ENCODE measurements at places on chromosomes 6 and 20. TPM values are rescaled to one million over a fixed set of nuclear protein-coding genes. Genes with fewer than 3 reads are reported as not detected.

DNA sequence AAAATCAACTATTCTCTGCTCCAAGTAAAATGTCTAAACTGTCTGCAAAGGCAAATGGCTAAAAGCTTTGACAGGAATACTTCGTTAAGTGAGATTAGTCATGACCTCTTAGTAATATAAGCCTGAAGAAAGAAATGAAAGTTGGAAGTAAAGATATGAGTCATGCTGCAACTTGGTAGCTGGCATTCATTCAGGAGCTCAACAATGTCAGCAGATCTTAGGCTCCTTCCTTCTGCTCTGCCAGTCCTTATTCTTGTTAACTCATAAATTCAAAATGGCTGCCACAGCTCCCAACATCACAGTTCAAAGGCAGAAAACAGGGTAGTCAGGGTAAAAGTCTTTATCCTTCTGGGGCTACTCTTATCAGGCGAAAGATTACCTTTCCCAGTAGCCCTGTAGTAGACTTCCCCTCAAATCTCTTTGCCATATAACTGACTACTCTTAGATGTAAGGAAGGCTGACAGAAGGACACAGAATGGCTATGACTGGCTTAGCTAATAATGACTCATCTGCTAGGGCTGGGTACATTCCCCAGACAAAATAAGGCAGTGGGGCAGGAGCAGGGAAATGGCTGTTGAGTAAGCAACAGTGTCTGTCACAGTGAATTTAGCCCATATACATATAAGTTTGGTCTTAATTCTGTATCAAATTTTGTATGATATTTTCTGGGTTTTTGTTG lies 24.4 kb upstream of the C6orf62 start:
- DNase-seq = peak; percentile 98

- no peak for DNase-seq
Measured at GRCh38 chr20:37137547-37137946, 41.6 kb upstream of the RPN2 start.

DNA sequence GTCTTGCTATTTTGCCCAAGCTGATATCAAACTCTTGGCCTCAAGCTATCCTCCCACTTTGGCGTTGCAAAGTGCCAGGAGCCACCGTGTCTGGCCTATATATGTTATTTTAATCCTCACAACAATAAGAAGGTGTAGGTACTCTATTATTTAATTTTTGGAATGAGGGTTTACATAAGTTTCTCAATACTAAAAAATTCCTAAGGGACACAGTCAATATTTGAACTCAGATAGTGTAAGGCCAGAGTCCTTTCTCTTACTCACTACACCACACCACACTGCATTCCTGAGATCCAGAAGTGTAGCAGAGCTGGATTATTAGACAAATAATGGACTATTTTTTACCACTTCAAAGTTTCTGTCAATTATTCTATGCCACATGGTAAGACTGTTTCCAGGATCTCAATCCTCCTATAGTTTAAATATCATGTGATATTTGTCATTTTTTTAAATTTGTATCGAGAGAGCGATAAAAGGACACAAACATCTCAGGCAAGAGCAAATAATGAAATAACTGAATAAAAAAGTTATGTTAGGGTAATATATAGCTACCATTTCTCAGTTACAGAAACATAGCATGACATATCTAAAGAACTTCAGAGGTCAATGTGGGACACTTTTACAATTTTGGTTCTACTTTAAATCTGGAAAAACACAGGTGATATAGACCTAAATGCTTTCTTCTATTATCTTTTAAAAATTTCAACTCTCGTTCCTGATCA lies 162.2 kb upstream of the THEMIS start:
- DNase-seq = peak; percentile 50

- DNase-seq = no peak
Measured at GRCh38 chr6:156773935-156774852, 3.0 kb upstream of the ARID1B start.

GRCh38 chr20:35718972-35719635 lies 19.9 kb downstream of the ROMO1 start:
- no peak for DNase-seq

DNA sequence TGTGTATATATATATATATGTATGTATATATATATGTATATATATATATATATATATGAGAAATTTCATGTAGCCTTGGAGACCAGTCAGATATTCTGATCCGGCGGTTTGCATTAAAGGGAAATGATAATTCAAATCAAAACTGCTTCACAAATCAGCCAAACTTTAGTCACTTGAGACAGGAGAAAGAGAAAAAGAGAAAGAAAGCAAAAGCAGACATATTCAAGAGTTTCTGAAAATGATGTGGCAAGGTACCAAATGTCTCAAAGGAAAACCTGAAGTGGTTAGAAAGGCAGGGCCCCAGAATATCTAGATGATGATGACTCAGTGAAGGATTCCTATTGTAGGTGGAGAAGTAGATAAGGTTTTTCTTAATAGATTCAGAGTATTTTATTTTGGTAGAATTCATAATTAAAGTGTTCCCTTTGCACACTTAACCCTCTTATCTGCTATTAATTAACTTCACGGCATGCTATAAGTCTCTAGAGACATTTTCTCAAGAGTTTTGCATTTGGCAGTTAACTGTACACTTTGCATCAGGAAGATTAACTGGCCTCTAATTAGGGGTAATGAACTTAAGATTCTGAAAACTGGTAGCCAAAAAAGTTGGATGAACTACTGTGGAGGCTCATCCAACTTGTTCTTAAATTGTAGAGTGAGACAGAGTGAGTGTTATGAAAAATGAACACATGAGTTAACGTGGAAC lies 50.1 kb upstream of the ASF1A start:
- no peak for DNase-seq

- no peak for DNase-seq
Measured at GRCh38 chr20:31943052-31943471, 8.8 kb downstream of the PDRG1 start.

- peak; percentile 45 for DNase-seq
Measured at GRCh38 chr6:105492706-105493673, 90.1 kb upstream of the PREP start.

DNA sequence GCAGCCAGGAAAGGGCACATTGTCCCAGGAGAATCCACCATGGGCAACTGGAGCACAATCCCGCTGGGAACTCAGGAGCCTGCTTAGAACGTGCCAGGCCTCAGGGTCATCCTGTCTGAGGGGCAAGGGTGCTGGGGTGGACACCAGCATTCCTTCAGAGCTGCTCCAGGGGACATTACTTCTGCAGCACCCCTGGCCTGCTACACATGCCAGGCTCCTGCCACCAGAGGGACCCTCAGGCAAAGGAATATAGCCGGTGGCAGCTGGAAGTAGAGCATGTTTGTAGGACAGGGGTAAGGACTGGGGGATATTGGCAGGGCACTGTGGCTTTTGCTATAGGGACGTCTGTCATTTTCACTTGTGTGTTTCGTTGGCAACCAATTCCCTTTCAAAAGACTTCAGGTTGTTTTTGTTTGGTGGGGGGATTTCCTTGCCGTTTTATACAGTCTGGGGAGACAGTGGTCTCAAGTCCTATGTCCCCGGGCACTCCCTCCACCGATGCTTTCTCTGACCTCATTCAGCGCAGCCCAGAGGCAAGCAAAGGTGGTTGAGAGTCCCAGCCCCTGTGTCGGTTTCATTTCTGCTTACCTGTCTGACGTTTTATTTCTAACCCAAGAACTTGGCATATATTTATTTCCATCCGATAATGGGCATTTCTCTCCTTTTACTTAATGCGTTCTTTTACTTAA lies 130.8 kb downstream of the JPH2 start:
- DNase-seq = no peak

DNA sequence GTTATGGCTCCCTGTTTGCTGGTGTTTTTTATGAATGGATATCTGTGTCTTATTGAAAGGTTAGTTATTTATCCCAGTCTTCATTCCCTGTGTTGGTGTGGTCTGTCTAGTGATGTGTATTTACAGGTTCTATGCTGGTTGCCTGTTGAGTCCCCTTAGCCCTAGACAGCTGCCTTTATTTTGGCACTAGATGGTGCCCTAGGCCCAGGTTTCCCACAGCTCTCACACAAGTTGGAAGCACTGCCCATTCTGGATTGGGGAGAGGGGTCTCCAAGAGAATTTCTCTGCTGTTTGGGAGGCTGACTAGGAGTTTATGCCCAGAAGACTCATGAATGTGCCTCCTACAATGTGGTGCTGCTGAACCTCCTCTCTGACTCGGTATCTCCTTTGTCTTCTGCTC lies 12.4 kb downstream of the GRM1 start:
- peak; percentile 21 for DNase-seq

DNA sequence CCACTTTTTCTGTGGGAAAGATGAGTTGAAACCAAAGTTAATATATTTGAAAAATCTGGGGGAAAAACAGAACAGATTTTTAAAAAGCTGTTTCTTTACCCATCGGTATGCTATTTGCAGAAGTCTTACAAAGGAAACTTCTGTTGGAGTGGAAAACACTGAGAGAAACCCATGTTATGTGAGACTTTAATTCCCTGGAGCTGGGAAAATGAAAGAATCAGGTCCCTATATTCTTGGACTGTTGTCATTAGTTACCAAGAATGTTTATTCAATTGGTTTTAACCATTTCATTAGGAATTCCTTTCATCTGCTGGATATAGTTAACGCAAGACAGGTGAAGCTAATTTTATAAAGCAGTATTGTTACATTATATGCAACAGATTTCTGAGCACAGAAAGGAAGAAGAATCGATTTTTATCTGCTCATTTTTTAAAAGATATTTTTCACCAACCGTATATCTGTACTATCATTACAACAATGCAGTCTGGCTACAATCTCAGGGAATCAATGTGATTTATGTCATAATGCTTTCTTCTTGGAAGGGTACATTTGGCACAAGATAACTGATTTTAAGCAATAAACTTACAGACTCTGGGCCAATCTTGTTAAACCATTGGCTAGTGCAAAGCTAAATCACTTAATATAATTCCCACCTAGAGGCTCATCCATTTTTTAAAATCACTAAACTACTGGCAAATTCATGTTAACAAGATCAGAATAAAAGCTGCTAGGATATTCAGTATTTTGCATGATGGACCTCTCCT lies 170.0 kb downstream of the MOXD1 start:
- DNase-seq = no peak

GRCh38 chr6:42088101-42088591 lies 37.8 kb downstream of the TAF8 start:
- DNase-seq = peak; percentile 58

GRCh38 chr6:150924808-150925589 lies 59.5 kb downstream of the MTHFD1L start:
- DNase-seq = no peak

DNA sequence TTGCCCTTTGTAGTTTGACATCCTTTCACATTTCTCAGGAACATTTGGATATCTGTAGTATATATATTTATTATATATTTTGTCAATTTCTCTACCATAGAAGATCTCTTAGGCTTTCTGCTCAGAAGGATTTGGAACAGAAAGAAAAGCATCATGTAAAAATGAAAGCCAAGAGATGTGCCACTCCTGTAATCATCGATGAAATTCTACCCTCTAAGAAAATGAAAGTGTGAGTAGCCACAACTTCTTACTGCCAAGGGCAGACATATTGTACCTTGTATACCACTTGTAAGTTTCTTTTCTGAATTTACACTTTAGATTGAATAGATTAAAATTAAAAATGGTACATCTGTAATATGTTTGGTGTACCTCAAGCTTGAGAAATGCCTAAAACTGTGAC lies 31.2 kb downstream of the TPX2 start:
- DNase-seq = no peak

- DNase-seq = no peak
Measured at GRCh38 chr6:134172020-134172705, 119.7 kb upstream of the SLC2A12 start.

- no peak for DNase-seq
Measured at GRCh38 chr6:109050012-109050411, 44.6 kb downstream of the SESN1 start.

The FERMT1 gene
- 4.6 TPM for polyA plus RNA-seq

The COX7A2 gene
- 159 TPM for polyA plus RNA-seq

The ENPP4 gene
- 1.8 TPM for polyA plus RNA-seq

The CDSN gene
- not detected for polyA plus RNA-seq

The HLA-A gene
- 630 TPM for polyA plus RNA-seq

The LY6G6F gene
- not detected for polyA plus RNA-seq

The DNAH8 gene
- polyA plus RNA-seq = not detected

The TCF19 gene
- 20.7 TPM for polyA plus RNA-seq

The LHFPL5 gene
- not detected for polyA plus RNA-seq

All from fibroblast of lung (primary cell).